Sigmoid colon (tissue), 7 donors: ENCODE measurements at places on chromosomes 4 and X. TPM values are rescaled to one million over a fixed set of nuclear protein-coding genes. Genes with fewer than 3 reads are reported as not detected.

DNA sequence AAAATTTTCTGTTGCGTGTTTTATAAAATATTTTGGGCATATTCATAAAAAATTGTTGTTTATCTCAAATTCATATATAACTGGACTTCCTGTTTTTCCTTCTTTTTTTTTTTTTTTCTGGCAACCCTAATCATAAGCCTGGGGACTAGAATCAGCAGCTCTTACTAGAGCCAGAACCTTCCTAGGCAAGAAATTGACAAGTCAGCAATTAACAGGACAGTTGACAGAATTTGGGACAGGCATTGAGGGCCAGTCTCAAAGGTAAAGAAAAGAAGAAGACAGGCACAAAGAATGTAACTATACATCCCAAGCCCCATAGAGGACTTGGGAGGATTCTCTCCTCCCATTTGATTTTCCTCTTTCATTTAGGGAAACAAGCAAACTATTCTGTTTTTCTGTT is 35.0 kb upstream of the HS3ST1 start:
- no peaks in the 10 kb centered on the region for H3K4me1 ChIP-seq
- no peaks in the 10 kb centered on the region for H3K36me3 ChIP-seq
- DNase-seq = no peak
- H3K27me3 ChIP-seq = no peaks in the 10 kb centered on the region

DNA sequence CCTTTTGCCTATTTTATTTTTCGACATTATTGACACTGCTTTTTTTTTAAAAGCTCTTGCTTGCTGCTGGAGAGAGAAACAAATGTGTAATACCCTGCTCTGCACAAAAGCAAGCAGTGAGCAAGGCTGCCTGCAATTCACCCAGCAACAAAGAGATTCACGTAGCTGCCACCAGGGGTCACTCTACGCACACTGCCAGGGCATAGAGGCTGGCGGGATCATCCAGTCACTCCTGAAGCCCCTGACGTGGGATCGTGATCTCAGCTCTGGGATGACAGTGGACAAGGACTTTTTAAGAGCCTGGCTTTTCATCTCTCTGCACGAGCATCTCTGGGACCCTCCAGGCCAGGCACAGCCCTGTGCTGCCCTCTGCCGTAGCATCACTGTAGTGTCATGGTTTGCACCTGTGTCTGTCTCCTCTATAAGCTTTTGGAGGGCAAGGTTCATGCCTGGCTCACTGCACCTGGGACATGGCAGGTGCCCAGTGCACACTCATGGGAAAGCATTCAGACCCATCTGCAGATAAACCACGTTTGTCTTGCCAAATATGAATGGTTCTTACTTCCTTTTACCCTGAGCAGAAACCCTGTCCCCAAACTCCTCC is 19.8 kb downstream of the C4orf50 start:
- H3K4me3 ChIP-seq = no peak overlapping the region
- H3K36me3 ChIP-seq = no peaks in the 10 kb centered on the region
- no peaks in the 10 kb centered on the region for H3K27me3 ChIP-seq
- H3K27ac ChIP-seq = no peak overlapping the region
- H3K4me1 ChIP-seq = no peaks in the 10 kb centered on the region
- DNase-seq = peak; percentile 68

- DNase-seq = no peak
- no peaks in the 10 kb centered on the region for H3K4me1 ChIP-seq
- no peaks in the 10 kb centered on the region for H3K27me3 ChIP-seq
- H3K27ac ChIP-seq = no peak overlapping the region
- H3K36me3 ChIP-seq = no peaks in the 10 kb centered on the region
- no peak overlapping the region for H3K4me3 ChIP-seq
Measured at GRCh38 chrX:24982306-24982965, 33.3 kb downstream of the ARX start.

DNA sequence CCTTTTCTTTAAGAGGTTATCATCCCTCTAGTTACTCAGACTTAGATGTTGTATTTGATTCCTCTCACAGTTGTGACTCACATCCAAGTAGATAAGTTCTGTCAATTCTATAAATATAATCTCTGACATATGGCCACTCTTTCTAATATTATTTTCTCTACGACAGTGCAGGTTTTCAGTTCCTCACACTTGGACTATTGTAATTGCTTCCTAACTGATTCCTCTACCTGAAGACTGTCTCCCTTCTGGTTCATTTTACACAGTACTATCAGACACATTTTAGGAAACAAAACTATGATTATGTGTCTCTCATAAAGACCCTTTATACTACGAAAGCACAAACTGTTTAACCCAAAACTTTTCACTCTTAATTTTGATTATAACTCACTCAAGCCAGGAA is 31.3 kb upstream of the GNRHR start:
- no peaks in the 10 kb centered on the region for H3K4me1 ChIP-seq
- no peaks in the 10 kb centered on the region for H3K27me3 ChIP-seq
- H3K36me3 ChIP-seq = no peaks in the 10 kb centered on the region
- no peak overlapping the region for H3K4me3 ChIP-seq
- H3K27ac ChIP-seq = no peak overlapping the region
- DNase-seq = no peak

DNA sequence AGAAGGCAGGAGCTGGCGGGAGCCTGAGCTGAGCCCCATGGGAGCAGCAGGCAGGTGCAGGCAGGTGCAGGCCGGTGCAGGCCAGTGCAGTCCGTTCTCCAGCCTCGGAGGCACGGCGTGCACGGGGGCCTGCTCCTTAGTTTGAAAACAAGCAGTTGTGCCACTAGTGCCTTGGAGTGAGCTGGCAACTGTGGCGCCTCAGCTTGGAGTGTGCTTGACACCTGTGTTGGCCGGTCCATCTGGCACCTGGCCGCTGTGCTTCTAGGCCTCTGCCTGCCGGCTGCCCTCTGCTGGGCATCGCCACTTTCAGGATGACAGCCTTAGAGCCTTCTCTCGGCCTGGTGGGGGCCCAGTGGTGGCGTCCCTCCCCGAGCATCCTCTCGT is 47.9 kb downstream of the RGS12 start:
- DNase-seq = no peak
- H3K27ac ChIP-seq = no peak overlapping the region
- H3K4me1 ChIP-seq = no peaks in the 10 kb centered on the region
- H3K27me3 ChIP-seq = no peaks in the 10 kb centered on the region

DNA sequence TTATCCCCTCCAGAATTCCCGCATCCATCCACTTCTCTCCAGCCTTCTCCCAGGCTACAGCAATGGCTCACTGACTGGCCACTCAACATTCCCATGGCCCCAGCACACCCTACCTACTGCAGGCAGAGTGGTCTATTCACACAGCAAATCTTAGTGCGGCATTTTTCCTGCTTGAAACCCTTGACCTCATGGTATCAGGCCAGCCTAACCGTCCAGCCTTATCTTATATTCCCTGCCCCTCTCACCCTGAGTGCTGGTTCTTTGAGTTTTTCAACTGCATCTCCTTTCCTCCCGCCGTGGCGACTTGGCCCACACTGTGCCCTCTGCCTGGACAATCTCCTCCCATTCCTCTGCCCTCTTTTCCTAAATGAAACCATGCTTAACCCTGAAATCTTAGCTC is 10.0 kb upstream of the S100G start:
- DNase-seq = no peak
- no peaks in the 10 kb centered on the region for H3K4me1 ChIP-seq
- no peaks in the 10 kb centered on the region for H3K36me3 ChIP-seq
- H3K27me3 ChIP-seq = no peaks in the 10 kb centered on the region
- no peak overlapping the region for H3K4me3 ChIP-seq

DNA sequence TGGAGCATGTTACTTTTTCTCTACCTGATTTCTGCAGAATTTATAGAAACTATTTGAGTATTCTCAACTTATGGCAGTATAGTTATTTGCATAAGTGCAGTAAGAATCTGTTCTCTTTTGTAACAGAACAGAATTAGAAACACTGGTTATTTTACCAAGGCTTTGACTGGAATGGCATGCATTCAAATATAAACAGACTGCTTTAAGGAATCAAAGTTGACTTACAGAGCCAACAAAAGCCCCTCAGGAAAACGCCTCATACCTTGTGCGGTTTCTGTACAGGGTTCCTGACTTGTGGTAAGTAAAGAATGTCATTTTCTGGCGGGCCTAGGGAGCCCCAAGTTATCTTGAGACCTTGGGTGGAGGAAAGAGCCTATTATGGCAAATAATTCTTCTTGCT is 97.1 kb downstream of the GPR143 start:
- no peaks in the 10 kb centered on the region for H3K36me3 ChIP-seq
- no peaks in the 10 kb centered on the region for H3K27me3 ChIP-seq
- peaks cover 6% of the 10 kb centered on the region for H3K4me1 ChIP-seq
- no peak overlapping the region for H3K4me3 ChIP-seq
- H3K27ac ChIP-seq = no peak overlapping the region
- DNase-seq = no peak

DNA sequence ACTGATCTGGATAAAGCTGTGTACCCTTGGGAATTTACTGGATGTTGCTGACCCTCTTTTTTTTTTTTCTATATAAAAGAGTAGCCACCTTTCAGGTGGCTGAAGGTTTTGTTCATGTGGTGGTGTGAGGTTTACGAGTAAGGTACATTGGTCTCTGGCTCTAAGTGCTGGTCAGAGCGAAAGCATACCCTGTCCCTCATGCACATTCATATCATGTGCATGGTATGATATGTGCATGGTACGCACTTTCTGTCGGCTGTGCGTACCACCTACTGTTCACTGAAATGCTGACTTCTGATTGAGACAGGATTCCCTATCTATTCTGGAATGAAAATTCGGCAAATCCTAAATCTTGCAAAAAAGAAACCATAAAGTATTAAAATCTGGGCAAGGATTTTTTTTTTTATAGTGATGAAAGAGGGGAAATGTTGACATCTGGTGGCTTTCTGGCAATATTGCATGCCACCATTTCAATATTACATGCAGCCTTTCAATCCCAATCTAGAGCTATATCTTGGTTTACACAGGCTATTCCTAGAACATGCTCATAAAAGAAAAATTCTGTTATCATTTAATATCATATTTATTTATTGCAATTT is 32.8 kb downstream of the FAM149A start:
- H3K36me3 ChIP-seq = no peaks in the 10 kb centered on the region
- no peaks in the 10 kb centered on the region for H3K4me1 ChIP-seq
- no peaks in the 10 kb centered on the region for H3K27me3 ChIP-seq

- H3K27me3 ChIP-seq = no peaks in the 10 kb centered on the region
- DNase-seq = no peak
Measured at GRCh38 chr4:14111730-14112181, 484.2 kb upstream of the BOD1L1 start.

- H3K4me1 ChIP-seq = no peaks in the 10 kb centered on the region
- peaks cover 8% of the 10 kb centered on the region for H3K36me3 ChIP-seq
- H3K27ac ChIP-seq = no peak overlapping the region
- no peaks in the 10 kb centered on the region for H3K27me3 ChIP-seq
- no peak overlapping the region for H3K4me3 ChIP-seq
Measured at GRCh38 chr4:8002525-8003309, 63.1 kb upstream of the AFAP1 start.

GRCh38 chrX:44068043-44068442 is 94.9 kb upstream of the NDP start:
- H3K4me1 ChIP-seq = no peaks in the 10 kb centered on the region
- no peaks in the 10 kb centered on the region for H3K27me3 ChIP-seq
- H3K4me3 ChIP-seq = no peak overlapping the region

DNA sequence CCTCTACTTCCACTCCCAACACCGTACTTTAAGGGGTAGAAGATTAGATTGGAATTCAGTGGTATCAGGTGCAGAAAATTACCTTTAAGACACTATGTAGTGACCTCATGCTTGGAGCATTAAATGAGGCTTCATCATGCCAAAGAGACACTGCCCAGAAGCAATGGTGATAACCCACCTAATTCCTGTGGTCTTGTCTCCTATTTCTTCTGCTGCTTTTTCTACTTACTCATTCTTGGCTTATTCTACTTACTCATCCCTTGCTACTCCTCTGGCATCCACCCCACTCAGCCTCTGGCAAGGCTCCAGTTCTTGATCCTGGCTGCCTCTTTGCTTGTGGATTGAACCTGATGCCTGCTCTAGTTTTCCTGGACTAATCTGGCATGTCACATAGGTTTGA is 62.3 kb upstream of the ADAMTS3 start:
- no peak overlapping the region for H3K4me3 ChIP-seq
- H3K4me1 ChIP-seq = no peaks in the 10 kb centered on the region
- no peaks in the 10 kb centered on the region for H3K36me3 ChIP-seq
- H3K27me3 ChIP-seq = no peaks in the 10 kb centered on the region
- H3K27ac ChIP-seq = no peak overlapping the region
- DNase-seq = peak; percentile 67

- H3K4me3 ChIP-seq = no peak within 1 kb of the TSS
- no peak for DNase-seq
- H3K27ac ChIP-seq = no peak within 1 kb of the TSS
- no peaks in the 10 kb centered on the region for H3K36me3 ChIP-seq
Measured at GRCh38 chr4:69995526-69996016, at the start of gene STATH. STATH (plus strand) TSS chr4:69995966; CDS start chr4:69998438, 2,472 bp downstream.

GRCh38 chr4:15130441-15130840 is 128.2 kb downstream of the CPEB2 start:
- H3K36me3 ChIP-seq = no peaks in the 10 kb centered on the region
- no peak overlapping the region for H3K27ac ChIP-seq
- H3K27me3 ChIP-seq = no peaks in the 10 kb centered on the region
- no peak for DNase-seq

DNA sequence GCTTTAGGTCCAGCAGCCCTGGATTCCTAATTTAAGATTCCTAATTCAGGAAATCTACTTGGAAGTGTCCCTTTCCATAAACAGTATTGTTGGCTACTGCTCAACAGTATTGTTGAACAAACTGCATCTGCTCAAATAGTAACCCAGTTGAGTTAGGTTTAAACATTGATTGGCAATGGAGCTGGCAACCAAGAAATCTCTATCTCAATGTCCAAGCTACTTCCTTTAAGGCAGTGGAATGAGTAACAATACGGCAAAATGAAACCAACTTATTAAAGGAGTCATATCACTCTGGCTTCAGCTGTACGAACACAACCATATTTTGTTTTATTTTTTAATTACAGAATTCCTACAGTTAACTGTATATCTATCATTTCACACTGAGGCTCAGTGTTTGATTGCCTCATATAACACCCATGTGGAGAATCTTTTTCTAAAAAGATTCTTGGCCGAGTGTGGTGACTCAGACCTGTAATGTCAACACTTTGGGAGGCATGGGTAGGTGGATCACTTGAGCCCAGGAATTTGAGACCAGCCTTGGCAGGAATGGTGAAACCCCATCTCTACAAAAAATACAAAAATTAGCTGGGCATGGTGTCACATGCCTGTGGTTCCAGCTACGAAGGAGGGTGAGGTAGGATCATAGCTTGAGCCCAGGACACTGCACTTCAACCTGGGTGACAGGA is 71.7 kb upstream of the IL13RA1 start:
- DNase-seq = no peak
- H3K36me3 ChIP-seq = no peaks in the 10 kb centered on the region
- no peak overlapping the region for H3K27ac ChIP-seq
- H3K4me3 ChIP-seq = no peak overlapping the region
- no peaks in the 10 kb centered on the region for H3K27me3 ChIP-seq

The IDH3G gene
- 89.5 TPM for total RNA-seq

The MAML3 gene
- total RNA-seq = 8.7 TPM

The HS3ST1 gene
- 1.6 TPM for total RNA-seq

The SMIM31 gene
- not detected for total RNA-seq

The JADE3 gene
- total RNA-seq = 7.1 TPM

The MAOA gene
- 165 TPM for total RNA-seq

The RADX gene
- total RNA-seq = 5.1 TPM

The RRAGB gene
- 29.3 TPM for total RNA-seq
